ENCODE measurements at places on chromosomes 2 and 18. TPM values are rescaled to one million over a fixed set of nuclear protein-coding genes. Genes with fewer than 3 reads are reported as not detected.
A peak's percentile ranks its signal among the peaks of the same experiment; 100 is the strongest.

The GALNT5 gene
- not detected for total RNA-seq

- H3K27ac ChIP-seq, result peak overlapping the region; percentile 91
- peaks cover 5% of the 10 kb centered on the region for H3K36me3 ChIP-seq
- DNase-seq, result peak; percentile 43
- H3K4me1 ChIP-seq, result peaks cover 14% of the 10 kb centered on the region
Measured at GRCh38 chr2:147623328-147623727, 221.5 kb upstream of the ACVR2A start.

The SLC25A52 gene
- total RNA-seq, result 0.28 TPM

DNA sequence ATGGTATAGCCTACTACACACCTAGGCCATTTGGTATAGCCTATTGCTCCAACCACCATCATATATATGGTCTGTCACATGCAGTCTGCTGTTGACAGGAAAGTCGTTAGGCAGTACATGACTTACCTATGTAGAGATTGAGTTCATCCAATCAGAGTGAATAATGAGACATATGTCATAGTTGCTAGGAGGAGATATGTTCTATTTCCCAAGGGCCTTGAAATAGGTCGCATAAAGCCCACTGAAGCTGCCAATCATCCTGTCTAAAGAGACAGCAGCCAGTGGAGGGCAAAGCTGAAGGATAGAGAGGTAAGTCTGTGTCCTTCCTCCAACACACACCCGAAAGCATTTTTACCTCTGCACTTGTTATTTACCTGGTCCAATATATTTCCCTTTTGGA is 263.4 kb downstream of the PTPRM start:
- H3K27ac ChIP-seq, result no peak overlapping the region
- H3K27me3 ChIP-seq, result no peaks in the 10 kb centered on the region
- H3K36me3 ChIP-seq, result no peaks in the 10 kb centered on the region
- H3K4me1 ChIP-seq, result no peaks in the 10 kb centered on the region

DNA sequence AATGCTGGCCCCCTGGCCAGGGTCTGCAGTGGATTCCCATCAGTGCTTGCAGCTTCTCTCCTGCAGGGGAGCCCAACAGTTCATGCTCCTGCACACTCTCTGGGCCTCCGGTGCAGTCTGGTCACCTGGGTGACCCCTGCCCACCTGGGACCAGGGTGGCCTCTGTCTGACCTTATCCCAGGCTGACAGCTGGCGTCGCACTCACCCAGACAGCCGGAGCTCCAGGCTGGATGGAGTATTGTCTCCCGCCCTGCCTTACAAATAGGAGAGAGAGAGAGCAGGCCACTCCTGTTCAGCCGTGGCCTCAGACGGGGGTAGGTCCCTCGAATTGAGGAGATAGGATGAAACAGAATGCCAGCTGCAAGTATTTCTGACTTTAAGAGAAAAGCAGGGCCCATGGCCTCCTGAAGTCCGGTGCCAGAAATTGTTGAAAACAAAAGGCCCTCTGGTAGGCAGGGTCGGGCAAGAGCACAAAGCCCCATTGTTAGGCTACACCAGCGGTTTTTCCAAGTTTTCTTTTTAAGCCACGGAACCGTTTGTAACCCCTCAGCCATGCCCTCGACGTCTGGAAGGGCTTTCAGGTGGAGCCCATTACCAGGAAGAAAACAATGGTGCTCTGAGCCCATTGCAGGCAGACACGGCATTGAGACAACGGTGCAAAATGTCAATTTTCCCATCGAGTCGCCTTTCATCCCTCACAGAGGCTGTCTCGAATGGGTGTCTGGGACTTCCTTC is 258.4 kb downstream of the BCL11A start:
- no peaks in the 10 kb centered on the region for H3K36me3 ChIP-seq
- H3K27ac ChIP-seq, result no peak overlapping the region
- H3K4me1 ChIP-seq, result no peaks in the 10 kb centered on the region
- H3K4me3 ChIP-seq, result no peak overlapping the region

The CDKL4 gene
- 0.50 TPM for total RNA-seq

DNA sequence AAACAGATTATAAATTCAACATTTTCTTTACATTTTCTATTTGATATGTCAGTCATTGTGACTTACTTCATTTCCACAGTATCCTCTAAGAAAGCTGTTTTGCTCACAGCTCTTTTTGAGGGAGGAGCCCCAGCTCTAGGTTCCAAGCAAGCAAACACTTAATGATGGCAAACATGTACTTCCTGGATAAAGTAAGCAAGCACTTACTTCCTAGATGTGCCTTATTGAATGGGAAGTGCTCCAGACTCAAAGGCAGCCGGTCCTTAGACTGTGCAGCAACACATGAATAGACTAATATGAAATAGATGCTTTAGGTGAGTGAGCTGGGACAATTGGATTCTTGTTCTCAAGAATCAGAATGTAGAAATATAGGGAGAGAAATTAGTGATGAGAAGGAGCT is 2149.8 kb upstream of the PIK3C3 start:
- no peak overlapping the region for H3K4me3 ChIP-seq
- H3K4me1 ChIP-seq, result no peaks in the 10 kb centered on the region
- no peak for DNase-seq

GRCh38 chr2:195106681-195107380 is 550.2 kb upstream of the SLC39A10 start:
- no peak overlapping the region for H3K27ac ChIP-seq
- no peak overlapping the region for H3K4me3 ChIP-seq
- no peaks in the 10 kb centered on the region for H3K36me3 ChIP-seq

- H3K4me1 ChIP-seq, result no peaks in the 10 kb centered on the region
- no peaks in the 10 kb centered on the region for H3K27me3 ChIP-seq
- no peak overlapping the region for H3K27ac ChIP-seq
- DNase-seq, result no peak
Measured at GRCh38 chr2:135803278-135803677, 33.7 kb downstream of the LCT start.

GRCh38 chr2:149687052-149687427 is 99.5 kb upstream of the MMADHC start:
- no peaks in the 10 kb centered on the region for H3K36me3 ChIP-seq
- no peak overlapping the region for H3K27ac ChIP-seq
- no peaks in the 10 kb centered on the region for H3K27me3 ChIP-seq
- no peak overlapping the region for H3K4me3 ChIP-seq
- DNase-seq, result no peak

The RAB6C gene
- 0.11 TPM for total RNA-seq

DNA sequence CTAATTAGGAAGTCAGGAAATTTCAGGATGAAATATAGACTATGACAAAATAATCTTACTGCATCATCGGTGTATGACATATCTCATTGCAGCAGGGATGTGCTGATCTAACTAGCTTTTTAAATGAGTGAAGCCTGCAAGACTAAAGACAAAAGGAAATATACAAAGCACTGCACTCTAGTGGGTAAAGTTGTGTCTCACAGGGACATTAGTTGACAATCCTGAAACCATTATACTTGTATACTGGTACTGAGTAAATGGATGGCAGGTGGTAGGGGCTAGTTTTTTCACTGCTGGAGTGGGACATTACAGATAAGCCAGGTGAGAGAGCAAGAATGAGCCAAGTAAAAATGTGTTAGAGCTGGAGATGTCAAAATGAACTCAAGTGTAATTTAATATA is 317.5 kb upstream of the RAB6C start:
- no peak overlapping the region for H3K27ac ChIP-seq
- DNase-seq, result no peak
- no peaks in the 10 kb centered on the region for H3K36me3 ChIP-seq
- H3K4me3 ChIP-seq, result no peak overlapping the region

DNA sequence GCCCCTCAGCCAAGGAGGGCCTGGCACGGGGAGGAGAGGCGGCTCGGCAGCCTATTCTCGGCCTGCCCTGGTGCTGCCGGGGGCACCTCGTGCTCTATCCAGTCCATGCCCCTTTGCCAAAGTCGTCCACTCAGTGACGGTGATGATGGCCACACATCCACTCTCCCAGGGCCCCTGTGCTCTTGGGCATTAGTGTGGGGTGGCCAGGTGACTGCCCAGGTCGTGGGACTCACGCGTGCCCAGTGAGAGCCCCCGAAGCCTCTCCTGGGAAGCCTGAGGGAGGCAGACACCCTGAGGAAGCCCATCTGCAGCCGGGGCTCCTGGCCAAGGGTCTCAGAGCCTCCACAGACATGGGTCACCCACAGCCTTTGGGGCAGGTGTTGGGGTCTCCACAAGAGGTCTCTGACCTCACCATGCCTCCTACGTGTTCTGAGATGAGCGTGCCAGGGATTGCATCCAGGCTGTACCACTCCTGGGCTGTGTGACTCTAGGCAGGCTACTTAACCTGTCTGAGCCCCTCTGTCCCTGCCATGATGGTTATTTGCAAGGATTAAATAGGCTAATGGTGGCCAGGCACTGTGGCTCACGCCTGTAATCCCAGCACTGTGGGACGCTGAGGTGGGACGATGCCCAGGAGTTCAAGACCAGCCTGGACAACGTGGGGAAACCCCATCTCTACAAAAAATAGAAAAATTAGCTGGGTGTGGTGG is 12.9 kb downstream of the RAMP1 start:
- H3K4me3 ChIP-seq, result no peak overlapping the region
- no peaks in the 10 kb centered on the region for H3K36me3 ChIP-seq
- no peak overlapping the region for H3K27ac ChIP-seq
- no peak for DNase-seq
- peaks cover 10% of the 10 kb centered on the region for H3K4me1 ChIP-seq

The WIPF1 gene
- total RNA-seq, result 446 TPM

The E2F6 gene
- total RNA-seq, result 9.8 TPM

GRCh38 chr2:27690052-27690451 is 26.4 kb downstream of the SLC4A1AP start:
- no peak overlapping the region for H3K27ac ChIP-seq
- H3K4me3 ChIP-seq, result no peak overlapping the region
- H3K4me1 ChIP-seq, result peaks cover 8% of the 10 kb centered on the region
- H3K36me3 ChIP-seq, result peaks cover 22% of the 10 kb centered on the region
- H3K27me3 ChIP-seq, result no peaks in the 10 kb centered on the region
- no peak for DNase-seq

DNA sequence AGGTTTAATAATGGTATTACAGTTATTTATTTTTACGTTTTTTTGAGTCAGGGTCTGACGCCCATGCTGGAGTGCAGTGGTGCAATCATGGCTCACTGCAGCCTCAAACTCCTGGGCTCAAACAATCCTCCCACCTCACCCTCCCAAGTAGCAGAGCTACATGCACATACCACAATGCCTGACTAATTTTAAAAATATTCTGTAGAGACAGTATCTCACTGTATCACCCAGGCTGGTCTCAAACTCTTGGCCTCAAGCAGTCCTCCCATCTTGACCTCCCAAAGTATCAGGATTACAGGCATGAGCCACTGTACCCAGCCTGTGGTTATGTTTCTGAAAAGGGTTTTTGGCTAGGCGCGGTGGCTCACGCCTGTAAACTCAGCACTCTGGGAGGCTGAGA is 120.8 kb downstream of the ESCO1 start:
- H3K27me3 ChIP-seq, result peaks cover 15% of the 10 kb centered on the region
- no peak overlapping the region for H3K4me3 ChIP-seq
- no peak overlapping the region for H3K27ac ChIP-seq
- H3K36me3 ChIP-seq, result no peaks in the 10 kb centered on the region

DNA sequence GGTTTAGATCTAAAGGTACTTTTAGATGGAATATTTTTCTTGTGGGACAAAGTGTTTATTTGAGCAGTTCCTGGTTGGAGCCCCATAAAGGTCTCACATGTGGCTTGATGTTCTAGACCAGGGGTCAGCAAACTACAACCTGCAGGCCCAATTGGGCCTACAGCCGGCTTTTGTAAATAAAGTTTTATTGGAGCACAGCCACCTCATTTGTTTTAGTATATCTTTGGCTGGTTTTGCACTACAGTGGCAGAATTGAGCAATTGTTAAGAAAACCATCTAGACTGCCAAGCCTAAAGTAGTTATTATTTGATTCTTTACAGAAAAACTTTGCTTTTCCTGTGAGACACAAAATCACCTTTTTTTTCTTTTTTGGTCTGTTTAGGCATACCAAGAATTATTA is 41.6 kb downstream of the NDC80 start:
- no peak overlapping the region for H3K27ac ChIP-seq
- no peak for DNase-seq
- peaks cover 3% of the 10 kb centered on the region for H3K4me1 ChIP-seq

The SLC9A4 gene
- total RNA-seq, result 0.08 TPM

The MPP4 gene
- not detected for total RNA-seq
